ENCODE measurements at places on chromosomes 5 and 9. TPM values are rescaled to one million over a fixed set of nuclear protein-coding genes. Genes with fewer than 3 reads are reported as not detected.

- no peaks in the 10 kb centered on the region for H3K27me3 ChIP-seq
- H3K27ac ChIP-seq: no peak overlapping the region
- H3K4me1 ChIP-seq: no peaks in the 10 kb centered on the region
These were observed 37.3 kb downstream of the PBX3 start for GRCh38 chr9:125784286-125785049.

DNA sequence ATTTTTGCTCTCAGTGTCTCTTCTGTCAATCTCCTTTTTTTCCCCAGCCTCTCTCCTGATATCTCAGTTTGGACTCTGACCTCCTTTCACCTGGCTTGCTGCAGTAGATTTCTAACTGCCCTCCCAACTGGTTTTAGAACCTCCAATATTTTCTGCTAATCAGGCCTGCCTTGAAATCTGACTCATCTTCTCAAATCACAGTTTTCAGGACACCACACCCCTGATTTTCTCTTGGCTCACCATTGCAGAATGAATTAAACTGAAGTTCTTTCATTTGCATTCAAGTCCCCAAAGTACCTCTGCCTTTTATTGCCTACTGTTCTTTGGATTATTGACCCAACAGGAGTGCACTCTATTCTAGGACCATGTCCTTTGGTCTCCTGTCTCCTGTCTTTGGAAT, 310.4 kb upstream of the TRPC7 start:
- no peaks in the 10 kb centered on the region for H3K36me3 ChIP-seq
- no peaks in the 10 kb centered on the region for H3K4me1 ChIP-seq
- no peaks in the 10 kb centered on the region for H3K27me3 ChIP-seq
- H3K4me3 ChIP-seq: no peak overlapping the region

DNA sequence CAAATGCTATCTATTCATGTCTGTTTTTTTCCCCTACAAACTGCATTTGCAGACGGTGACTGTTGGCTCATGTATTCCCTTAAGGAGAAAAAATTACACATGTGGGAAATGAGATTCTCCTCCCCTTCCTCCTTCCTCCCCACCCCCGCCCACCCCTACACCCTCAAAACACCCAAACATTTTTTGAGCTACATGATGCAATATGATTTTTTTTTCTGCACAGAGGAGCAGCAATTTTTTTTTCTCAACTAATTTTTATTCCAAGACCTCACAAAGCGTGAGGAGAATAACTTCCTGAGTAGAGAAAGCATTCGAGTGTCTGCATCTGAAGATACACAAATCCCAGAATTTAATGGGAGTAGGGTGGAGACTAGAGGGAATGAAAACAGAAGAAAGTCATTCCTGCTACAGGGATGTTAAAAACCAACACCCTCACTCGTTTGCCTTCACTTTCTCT, 118.1 kb downstream of the PRDM6 start:
- H3K4me1 ChIP-seq: peaks cover 7% of the 10 kb centered on the region
- H3K27ac ChIP-seq: no peak overlapping the region
- DNase-seq: no peak
- H3K36me3 ChIP-seq: no peaks in the 10 kb centered on the region
- no peaks in the 10 kb centered on the region for H3K27me3 ChIP-seq

GRCh38 chr9:130535818-130536521, 43.4 kb upstream of the FUBP3 start:
- H3K4me1 ChIP-seq: peaks cover 50% of the 10 kb centered on the region
- no peak overlapping the region for H3K4me3 ChIP-seq
- H3K27me3 ChIP-seq: no peaks in the 10 kb centered on the region
- DNase-seq: no peak
- no peak overlapping the region for H3K27ac ChIP-seq

DNA sequence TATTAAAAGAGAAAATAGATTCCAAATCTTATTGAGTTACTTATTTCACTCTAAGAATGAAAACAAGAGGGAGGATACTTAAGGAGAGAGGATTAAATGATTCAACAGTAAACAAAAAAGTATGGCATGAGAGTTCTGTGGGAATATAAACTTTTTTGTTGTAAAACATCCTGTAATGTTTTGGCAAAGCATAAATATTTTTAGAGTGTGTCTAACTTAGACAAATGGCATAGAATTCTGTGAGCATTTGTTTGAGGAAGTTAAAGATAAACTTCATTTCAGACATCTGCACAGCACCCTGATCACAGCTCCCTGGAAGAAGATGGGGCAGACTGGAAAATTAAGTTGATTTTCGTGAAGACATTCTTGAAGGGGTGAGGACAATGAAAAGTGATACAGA, 246.8 kb upstream of the HAPLN1 start:
- DNase-seq: no peak
- H3K36me3 ChIP-seq: no peaks in the 10 kb centered on the region
- H3K27ac ChIP-seq: no peak overlapping the region
- no peak overlapping the region for H3K4me3 ChIP-seq
- H3K27me3 ChIP-seq: no peaks in the 10 kb centered on the region
- no peaks in the 10 kb centered on the region for H3K4me1 ChIP-seq

GRCh38 chr5:76380346-76381066, 22.6 kb upstream of the IQGAP2 start:
- no peaks in the 10 kb centered on the region for H3K27me3 ChIP-seq
- H3K27ac ChIP-seq: no peak overlapping the region
- H3K4me1 ChIP-seq: no peaks in the 10 kb centered on the region

- no peak for DNase-seq
- no peaks in the 10 kb centered on the region for H3K36me3 ChIP-seq
- no peak overlapping the region for H3K27ac ChIP-seq
- H3K4me3 ChIP-seq: no peak overlapping the region
These were observed 191.0 kb upstream of the KIF2A start for GRCh38 chr5:62115014-62115413.

Gene FPGS
- 56.3 TPM for polyA plus RNA-seq

GRCh38 chr5:32233696-32234447, 59.8 kb upstream of the GOLPH3 start:
- DNase-seq: no peak
- H3K27ac ChIP-seq: no peak overlapping the region
- no peaks in the 10 kb centered on the region for H3K27me3 ChIP-seq
- H3K36me3 ChIP-seq: peaks cover 15% of the 10 kb centered on the region
- no peak overlapping the region for H3K4me3 ChIP-seq

- H3K36me3 ChIP-seq: no peaks in the 10 kb centered on the region
- H3K27me3 ChIP-seq: no peaks in the 10 kb centered on the region
- no peak overlapping the region for H3K4me3 ChIP-seq
These were observed 68.4 kb downstream of the ANKRD33B start for GRCh38 chr5:10632110-10632761.

GRCh38 chr5:16975950-16976624, 40.0 kb upstream of the MYO10 start:
- no peaks in the 10 kb centered on the region for H3K27me3 ChIP-seq
- no peak for DNase-seq
- H3K27ac ChIP-seq: no peak overlapping the region
- H3K4me1 ChIP-seq: no peaks in the 10 kb centered on the region
- no peaks in the 10 kb centered on the region for H3K36me3 ChIP-seq
- H3K4me3 ChIP-seq: no peak overlapping the region

Gene IRX1
- polyA plus RNA-seq: 2.4 TPM

GRCh38 chr9:90974643-90975245, 173.1 kb downstream of the SYK start:
- H3K4me1 ChIP-seq: peaks cover 47% of the 10 kb centered on the region
- H3K36me3 ChIP-seq: no peaks in the 10 kb centered on the region
- no peaks in the 10 kb centered on the region for H3K27me3 ChIP-seq
- no peak for DNase-seq
- H3K27ac ChIP-seq: no peak overlapping the region

DNA sequence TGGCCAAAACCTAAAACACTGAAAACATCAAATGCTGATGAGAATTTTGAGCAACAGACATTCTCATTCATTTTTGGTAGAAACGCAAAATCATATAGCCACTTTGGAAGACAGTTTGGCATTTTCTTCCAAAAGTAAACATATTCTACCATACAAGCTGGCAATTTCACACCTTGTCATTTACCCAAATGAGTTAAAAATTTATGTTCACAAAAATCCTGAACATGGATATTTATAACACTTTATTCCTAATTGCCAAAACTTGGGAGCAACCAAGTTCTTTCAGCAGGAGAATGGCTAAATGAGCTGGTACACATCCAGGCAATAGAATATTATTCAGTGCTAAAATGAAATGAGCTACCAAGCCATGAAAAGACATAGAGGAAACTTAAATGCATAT, 1270.1 kb upstream of the ACO1 start:
- no peak for DNase-seq
- H3K4me3 ChIP-seq: no peak overlapping the region
- H3K36me3 ChIP-seq: no peaks in the 10 kb centered on the region
- no peaks in the 10 kb centered on the region for H3K27me3 ChIP-seq
- H3K4me1 ChIP-seq: no peaks in the 10 kb centered on the region

DNA sequence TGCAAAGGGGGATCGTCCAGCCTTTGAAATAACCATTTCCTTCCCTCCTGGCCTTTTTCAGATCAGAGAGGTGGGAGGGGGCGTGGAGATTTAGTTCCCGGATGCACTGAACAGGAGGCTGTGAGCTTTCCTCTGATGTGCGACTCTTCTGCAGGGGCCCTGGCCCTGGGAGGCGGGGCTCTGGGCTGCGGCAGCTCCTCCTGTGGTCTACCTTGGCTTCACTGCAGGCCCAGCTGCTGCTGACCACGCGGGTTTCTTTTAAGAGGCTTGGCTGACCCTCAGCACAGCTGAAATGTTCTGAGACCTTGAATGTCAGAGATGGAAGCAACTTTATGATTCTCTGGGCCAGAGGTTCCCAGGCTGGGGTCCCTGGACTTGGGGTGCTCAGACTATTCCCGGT, 27.0 kb upstream of the COL15A1 start:
- no peaks in the 10 kb centered on the region for H3K27me3 ChIP-seq
- no peak overlapping the region for H3K4me3 ChIP-seq
- no peak for DNase-seq
- no peak overlapping the region for H3K27ac ChIP-seq
- no peaks in the 10 kb centered on the region for H3K36me3 ChIP-seq

GRCh38 chr5:95410279-95410678, 19.1 kb downstream of the FAM81B start:
- H3K4me3 ChIP-seq: no peak overlapping the region
- H3K36me3 ChIP-seq: no peaks in the 10 kb centered on the region
- no peak overlapping the region for H3K27ac ChIP-seq

- H3K27me3 ChIP-seq: no peaks in the 10 kb centered on the region
- H3K4me3 ChIP-seq: no peak overlapping the region
- H3K36me3 ChIP-seq: no peaks in the 10 kb centered on the region
- peaks cover 25% of the 10 kb centered on the region for H3K4me1 ChIP-seq
- H3K27ac ChIP-seq: peak overlapping the region; percentile 44
- peak; percentile 89 for DNase-seq
These were observed 6.8 kb upstream of the RECK start for GRCh38 chr9:36029765-36030528.

Gene F12
- 7.7 TPM for polyA plus RNA-seq

DNA sequence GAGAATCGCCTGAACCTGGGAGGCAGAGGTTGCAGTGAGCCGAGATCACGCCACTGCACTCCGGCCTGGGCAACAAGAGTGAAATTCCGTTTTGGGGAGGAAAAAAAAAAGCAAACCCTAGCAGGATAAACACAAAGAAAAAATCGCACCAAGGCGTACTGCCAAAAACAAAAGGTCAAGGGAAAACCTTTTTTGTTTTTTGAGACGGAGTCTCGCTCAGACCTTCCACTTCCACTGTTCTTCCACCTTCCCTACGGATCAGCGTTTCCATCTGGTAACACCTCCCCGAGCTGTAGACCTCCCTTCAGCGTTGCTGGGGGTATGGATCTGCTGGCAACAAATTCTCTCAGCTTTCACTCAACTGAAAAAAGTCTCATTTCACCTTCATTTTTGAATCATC, 20.1 kb upstream of the FCN2 start:
- no peak overlapping the region for H3K4me3 ChIP-seq
- peaks cover 11% of the 10 kb centered on the region for H3K27me3 ChIP-seq

Gene SLC27A6
- 1.1 TPM for polyA plus RNA-seq

Gene SVEP1
- polyA plus RNA-seq: 0.09 TPM
